ENCODE measurements at places on chromosomes 7 and 10.
A peak's percentile ranks its signal among the peaks of the same experiment; 100 is the strongest.

- DNase-seq, result no peak
These were observed 62.4 kb downstream of the INHBA start for GRCh38 chr7:41640487-41640886.

DNA sequence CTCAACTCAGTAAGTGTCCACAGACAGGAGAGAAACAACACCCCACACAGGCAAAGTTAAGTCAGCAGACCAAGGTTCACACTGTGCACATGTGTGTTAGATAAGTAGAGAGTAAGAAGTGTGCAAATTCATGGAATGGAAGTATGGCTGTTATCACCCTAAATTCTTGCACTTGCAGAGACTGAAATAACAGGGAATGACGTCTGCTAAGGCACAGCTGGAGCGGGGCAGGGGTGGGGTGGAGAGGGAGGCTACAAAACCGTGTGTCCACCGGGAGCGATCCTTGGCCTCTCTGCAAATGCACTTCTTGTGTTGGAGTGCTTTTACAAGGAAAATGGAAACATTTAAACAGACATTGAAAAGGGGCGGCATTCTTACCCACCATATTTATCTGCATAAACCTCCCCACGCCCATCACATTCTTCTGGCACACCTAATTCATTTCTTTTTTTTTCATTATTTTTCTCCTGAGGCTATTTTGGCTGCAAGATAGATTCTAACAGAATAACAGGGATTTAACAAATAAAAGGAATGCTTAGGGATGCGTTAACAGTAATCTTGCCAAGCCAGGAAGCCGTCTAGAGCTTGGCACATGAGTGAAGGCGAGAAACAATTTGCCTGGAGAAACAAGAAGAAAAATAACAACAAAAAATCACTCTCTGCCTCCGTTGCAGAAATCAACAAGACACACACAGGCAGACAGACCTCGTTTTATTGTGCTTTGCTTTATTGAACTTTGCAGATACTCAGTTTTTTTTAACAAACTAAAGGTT is 30.1 kb downstream of the TNS3 start:
- DNase-seq, result no peak

DNA sequence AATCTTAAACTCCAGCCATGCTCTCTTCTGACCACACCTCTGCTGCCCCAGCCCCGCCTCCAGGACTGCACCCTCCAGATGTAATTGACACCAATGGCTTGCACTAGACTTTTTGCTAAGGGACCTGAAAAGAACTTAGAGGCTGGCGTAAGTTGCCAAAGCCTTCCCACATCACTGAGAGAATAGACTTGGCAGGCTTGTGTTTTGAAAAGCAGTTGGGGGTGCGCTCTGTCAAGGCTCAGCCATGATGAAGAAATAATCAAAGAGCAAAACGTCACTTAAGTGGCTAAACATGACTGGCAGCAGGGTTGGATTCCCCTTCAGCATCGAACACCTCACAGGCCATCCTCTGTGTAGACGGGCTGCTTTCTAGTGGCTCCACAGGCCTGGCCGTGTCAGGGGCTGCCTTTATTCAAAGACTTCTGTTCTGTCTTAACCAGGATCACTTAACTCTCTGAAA is 195.2 kb upstream of the C7orf33 start:
- no peak for DNase-seq

- peak; percentile 58 for DNase-seq
These were observed 6.8 kb downstream of the FFAR4 start for GRCh38 chr10:93573051-93573909.

DNA sequence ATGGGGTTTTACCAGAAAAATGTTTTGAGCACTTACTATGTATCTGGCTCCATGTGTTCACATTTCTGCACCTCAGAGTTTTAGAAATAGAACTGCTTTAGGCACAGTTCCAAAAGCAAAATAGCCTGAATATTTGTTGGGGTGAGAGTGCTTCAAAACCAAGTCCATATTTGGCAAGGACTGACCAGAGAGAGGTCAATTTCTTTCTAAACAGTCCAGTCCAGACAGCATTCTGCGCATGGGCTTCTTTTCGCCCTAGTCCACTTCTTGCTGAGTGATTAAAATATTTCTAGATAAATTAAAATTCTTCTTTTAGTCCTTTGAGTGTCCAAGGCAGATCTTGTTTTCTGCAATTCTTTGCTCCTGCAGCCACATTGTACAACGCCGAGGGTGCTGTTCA is 427.0 kb downstream of the PHTF2 start:
- no peak for DNase-seq

DNA sequence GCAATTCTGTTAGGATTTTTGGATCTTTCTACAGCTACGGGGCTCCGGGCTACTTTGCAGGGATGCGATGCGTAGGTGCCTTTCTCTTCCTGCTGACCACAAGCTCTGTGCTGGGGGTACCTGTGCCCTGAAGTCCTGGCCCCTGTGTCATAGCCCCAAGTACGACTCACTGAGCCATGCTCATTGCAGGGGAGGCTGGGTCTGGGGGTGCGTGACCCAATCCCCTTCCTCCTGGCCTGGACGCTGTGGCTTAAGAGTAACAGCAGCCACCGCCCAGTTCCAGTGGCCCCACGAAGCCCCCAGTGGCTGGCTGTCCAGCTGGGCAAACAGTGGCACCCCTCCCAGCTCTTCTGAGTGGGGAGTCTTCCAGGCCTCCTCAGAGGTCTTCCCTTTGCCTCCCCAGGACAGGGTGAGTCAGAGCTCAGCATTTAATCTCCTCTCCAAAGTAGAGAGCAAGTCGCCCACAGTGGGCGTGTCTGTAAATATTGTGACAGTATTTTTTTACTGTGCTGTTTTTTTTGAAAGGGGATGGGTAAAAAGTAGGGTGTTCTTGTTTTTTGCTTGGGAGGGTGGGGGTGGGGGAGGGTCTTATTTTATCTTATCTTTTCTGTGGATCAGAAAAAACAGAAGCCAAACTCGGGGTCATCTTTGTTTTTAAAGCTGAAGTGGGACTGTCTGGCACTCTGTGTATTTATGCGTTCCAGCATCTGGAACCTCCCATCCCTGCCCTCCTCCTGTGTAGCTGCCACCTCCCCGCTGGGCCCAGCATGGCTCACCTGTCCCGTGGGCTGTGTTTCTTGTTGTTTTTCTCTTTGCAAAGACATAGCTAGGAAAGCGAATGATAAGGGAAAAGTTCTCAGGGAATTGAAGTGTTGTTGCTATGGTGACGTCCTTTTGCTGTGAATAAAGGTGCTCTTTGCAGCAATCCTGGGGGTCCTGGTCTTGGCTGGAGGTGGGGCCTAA is 8.2 kb downstream of the LFNG start:
- no peak for DNase-seq

DNA sequence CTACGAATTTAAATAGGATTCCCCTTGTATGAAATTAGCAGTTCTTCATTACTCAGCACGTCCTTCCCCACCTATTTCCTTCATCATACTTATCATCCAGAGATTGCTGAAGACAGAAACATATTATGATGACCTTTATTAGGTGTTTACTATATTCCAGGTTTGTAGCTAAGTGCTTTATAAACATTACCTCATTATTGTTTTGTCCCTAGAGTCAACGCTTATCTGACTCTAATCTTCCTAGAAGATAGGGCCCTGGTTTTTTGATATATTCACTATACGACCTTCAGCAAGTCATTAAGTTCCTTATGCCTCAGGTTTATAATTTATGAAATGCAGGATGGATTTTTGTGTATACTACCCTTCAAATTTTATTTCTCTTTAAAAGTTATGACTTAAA is 36.8 kb upstream of the NRP1 start:
- DNase-seq, result no peak

GRCh38 chr10:68223535-68224165 is 8.3 kb downstream of the ATOH7 start:
- no peak for DNase-seq

GRCh38 chr10:6071181-6072175 is 9.3 kb upstream of the IL2RA start:
- no peak for DNase-seq

- DNase-seq, result no peak
These were observed 513.4 kb upstream of the GHITM start for GRCh38 chr10:83625831-83626360.

All from tibial artery (tissue), 4 donors.